ENCODE measurements at places on chromosomes 16 and 17. TPM values are rescaled to one million over a fixed set of nuclear protein-coding genes. Genes with fewer than 3 reads are reported as not detected.

GRCh38 chr16:88790312-88791211 is 5.5 kb upstream of the PIEZO1 start:
- peak overlapping the region; percentile 49 for H3K4me3 ChIP-seq
- peaks cover 1% of the 10 kb centered on the region for H3K27me3 ChIP-seq
- no peak overlapping the region for H3K27ac ChIP-seq
- no peaks in the 10 kb centered on the region for H3K36me3 ChIP-seq
- DNase-seq = no peak
- peaks cover 88% of the 10 kb centered on the region for H3K4me1 ChIP-seq

The DBNDD1 gene
- total RNA-seq = 17.0 TPM

DNA sequence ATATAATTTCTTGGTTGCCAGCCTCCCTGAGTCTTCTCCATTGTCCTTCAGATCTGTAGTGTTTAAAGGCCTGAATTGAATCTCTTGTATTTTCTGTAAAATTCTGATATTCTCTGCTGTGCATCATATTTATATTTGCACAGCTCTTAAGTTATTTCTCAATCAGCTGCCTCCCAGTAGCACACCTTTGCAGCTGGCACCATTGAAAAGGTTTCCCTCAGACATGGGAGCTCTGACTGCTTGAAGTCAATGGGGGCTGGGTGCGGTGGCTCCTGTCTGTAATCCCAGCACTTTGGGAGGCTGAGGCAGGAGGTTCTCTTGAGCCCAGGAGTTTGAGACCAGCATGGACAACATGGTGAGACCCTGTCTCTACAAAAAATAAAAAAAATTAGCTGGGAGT is 40.4 kb downstream of the PITPNC1 start:
- no peak for DNase-seq
- H3K4me3 ChIP-seq = no peak overlapping the region
- H3K4me1 ChIP-seq = peaks cover 7% of the 10 kb centered on the region
- no peak overlapping the region for H3K27ac ChIP-seq
- H3K36me3 ChIP-seq = no peaks in the 10 kb centered on the region

GRCh38 chr17:48241770-48242497 is 134.4 kb downstream of the SNX11 start:
- H3K27ac ChIP-seq = no peak overlapping the region
- H3K27me3 ChIP-seq = 0 out of 3 replicates have a peak, but pooled peaks cover 4% of the 10 kb centered on the region
- H3K36me3 ChIP-seq = no peaks in the 10 kb centered on the region
- no peak for DNase-seq
- H3K4me3 ChIP-seq = no peak overlapping the region

GRCh38 chr16:55824473-55825000 is 8.4 kb downstream of the CES1 start:
- peaks cover 61% of the 10 kb centered on the region for H3K36me3 ChIP-seq
- H3K27ac ChIP-seq = no peak overlapping the region
- H3K27me3 ChIP-seq = no peaks in the 10 kb centered on the region
- no peak overlapping the region for H3K4me3 ChIP-seq
- no peaks in the 10 kb centered on the region for H3K4me1 ChIP-seq

GRCh38 chr16:77064037-77064436 is 127.0 kb upstream of the MON1B start:
- no peaks in the 10 kb centered on the region for H3K36me3 ChIP-seq
- H3K27me3 ChIP-seq = no peaks in the 10 kb centered on the region
- no peak overlapping the region for H3K4me3 ChIP-seq
- no peak for DNase-seq
- H3K27ac ChIP-seq = no peak overlapping the region
- no peaks in the 10 kb centered on the region for H3K4me1 ChIP-seq

- no peaks in the 10 kb centered on the region for H3K36me3 ChIP-seq
- no peak overlapping the region for H3K4me3 ChIP-seq
- H3K27me3 ChIP-seq = peaks cover 3% of the 10 kb centered on the region
- no peak for DNase-seq
- H3K4me1 ChIP-seq = no peaks in the 10 kb centered on the region
Observed at GRCh38 chr16:17828012-17828411, 357.3 kb upstream of the XYLT1 start.
